ENCODE measurements at places on chromosomes 13 and 19. TPM values are rescaled to one million over a fixed set of nuclear protein-coding genes. Genes with fewer than 3 reads are reported as not detected.

DNA sequence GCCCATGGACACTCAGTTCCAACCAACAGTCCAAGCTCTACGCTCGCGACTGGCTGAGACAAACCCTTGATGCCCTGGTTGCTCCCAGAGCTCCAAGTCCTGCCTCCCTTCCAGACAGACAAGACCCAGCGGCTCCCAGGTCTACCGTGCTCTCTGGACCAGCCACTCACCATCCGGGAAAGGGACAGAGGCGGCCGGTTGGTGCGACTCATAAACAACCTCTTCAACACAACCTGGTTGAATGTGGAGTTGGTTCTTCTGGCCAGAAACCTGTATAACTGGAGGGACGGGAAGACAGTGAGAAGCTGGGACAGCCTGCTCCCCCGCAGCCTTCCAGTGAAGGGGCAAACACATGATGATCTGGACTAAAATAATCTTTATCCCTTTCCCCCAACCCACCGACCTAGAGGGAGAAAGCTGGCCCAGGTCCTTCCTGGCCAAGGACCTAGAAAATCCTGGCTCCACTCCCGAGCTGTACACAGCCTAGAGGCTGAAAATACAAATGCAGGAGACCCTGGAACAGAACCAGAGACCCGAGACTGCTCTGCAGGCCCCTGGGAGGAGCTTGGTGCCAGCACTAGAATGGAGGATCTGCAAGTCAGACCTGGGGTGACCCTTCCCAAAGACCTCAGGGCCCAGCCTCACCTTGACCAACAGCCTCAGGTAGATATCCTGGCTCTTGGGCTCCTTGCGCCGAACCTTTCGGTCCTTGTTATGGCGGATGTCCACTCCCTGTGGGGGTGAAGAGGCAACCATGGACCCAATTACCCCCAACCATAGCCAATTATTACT lies 1.6 kb downstream of the RPL18 start:
- no peak for DNase-seq

DNA sequence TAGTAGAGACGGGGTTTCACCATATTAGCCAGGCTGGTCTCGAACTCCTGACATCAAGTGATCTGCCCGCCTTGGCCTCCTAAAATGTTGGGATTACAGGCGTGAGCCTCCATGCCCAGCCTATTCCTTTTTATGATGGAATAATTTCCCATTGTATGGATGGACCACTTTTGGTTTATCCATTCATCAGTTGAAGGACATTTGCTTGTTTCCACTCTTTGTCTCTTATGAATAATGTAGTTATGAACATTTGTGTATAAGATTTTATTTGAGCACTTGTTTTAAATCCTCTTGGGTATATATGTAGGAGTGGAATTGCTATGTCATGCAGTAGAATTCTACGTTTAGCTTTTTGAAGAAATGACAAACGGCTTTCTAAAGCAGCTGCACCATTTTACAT lies 23.3 kb downstream of the FBXO27 start:
- no peak for DNase-seq

DNA sequence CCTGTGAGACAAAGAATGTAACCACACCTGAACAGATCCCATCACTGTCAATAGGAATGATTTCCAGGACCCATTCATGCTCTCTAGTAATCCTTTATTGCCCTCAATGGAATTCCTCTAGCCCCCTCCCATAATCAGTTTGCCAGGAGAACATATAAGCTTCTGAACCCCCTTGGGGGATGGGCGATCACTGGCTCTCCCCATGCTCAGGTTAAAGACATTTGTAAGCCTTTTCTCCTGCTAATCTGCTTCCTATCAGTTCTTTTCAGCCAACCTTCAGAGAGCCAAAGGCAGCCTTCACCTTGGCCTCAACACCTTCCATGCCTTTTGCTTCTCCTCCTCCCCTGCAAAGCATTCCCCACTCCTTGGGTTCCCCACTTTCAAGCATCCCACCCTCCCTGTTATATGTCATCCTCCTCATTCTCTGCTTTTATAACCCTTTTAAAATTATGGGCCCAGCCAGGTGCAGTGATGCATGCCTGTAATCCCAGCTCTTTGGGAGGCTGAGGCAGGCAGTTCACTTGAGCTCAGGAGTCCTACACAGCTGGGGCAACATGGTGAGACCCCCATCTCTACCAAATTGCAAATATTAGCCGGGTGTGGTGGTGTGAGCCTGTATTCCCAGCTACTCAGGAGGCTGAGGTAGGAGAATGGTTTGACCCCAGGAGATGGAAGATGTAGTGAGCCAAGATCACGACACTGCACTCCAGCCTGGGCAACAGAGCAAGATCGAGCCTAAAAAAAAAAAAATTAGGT lies 12.4 kb downstream of the DPRX start:
- DNase-seq = no peak

DNA sequence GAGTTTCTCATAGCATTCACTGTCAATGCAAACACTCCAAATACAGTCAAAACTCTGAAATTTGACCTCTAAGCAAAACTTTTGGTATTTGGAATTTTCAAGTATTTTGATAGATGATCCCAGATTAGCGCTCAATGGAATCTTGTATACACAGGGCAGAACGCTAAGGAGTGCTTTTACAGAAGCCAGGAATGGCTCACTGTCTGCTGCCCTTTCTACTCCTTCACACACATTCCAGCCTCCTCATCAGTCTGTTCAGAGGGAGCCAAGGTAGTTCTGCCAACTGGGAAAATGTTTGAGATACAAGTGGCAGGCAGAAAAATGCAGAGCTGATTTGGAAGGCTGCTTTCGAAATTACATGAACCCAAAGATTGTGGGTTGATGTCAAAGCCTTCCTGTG lies 4.4 kb upstream of the STARD13 start:
- no peak for DNase-seq

DNA sequence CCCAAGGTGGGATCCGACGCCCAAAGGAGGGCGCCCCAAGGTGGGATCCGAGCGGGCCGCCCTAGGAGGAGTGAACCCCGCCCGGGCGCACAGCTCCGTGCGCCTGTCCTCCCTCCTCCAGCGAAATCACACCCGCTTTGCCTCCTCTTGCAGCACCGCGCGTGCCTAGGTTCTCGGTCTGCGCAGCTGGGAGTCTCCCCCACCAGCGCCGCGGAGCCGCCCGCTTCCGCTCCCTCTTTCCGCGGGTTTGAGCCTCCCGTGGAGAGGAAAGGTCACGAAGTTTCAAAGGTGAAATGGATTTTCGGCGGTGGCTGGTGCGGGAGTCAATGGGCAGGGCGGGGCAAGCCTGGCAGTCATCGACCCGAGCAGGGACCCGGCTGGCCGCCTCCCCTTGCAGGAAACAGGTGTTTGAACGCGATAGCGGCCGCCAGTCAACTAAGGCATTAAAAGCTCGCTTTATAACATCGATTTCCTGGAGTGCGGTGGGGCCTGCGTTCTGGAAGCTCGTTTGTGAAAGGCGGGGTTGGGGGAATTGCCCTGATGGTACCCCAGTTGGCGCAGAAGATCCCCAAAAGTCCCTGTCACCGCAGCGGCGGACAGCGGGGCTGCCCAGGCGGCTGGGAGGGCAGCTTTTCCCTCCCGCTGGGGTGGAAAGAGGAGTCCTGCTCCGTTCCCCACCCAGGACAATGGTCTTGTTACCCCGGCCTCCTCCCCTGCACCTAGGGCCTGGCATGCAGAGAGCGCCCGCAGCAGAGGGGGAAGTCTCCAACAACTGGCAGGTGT lies 9.0 kb upstream of the SOX1 start:
- no peak for DNase-seq

DNA sequence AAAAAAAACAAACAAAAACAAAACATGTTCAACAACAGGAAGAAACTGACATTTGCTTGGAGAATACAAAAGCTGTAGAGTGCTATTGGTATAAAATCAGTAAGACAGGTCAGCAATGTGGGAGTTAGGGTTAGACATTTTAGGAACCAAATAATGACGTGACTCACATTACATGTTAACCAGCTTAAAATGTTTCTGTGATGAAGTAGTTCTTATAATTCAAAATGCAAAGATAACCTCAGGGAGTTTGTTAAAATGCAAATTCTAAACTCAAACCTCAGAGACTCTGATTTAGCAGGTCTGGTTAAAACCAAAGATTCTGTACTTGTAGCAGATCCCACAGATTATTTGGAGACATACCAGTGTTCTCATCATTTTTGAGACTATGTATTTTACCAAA lies 549.4 kb upstream of the SLITRK1 start:
- no peak for DNase-seq

DNA sequence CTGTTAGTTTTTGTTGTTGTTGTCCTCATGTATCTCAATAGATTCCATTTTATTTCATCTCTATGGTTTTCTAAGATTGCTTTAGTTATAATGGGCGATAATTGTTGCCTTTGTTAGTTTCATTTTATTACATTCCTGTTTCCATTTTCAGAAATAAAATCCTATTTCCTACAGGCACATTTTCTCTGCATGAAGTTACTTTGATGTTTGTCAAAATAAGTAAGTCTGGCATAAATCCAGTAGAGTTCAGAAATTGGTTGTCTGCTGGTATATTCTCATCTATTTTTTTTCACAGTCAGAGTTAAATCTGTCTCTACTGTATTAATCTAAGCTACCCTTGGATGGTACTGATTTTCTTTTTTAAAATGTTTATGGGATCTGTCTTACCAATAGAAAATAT lies 204.1 kb downstream of the MYO16 start:
- no peak for DNase-seq

GRCh38 chr19:9296336-9296735 lies 13.3 kb downstream of the ZNF699 start:
- DNase-seq = no peak

Gene THAP8
- 34.2 TPM for total RNA-seq
